Renal pelvis (tissue), 12 donors: ENCODE measurements at places on chromosomes 13 and 19. TPM values are rescaled to one million over a fixed set of nuclear protein-coding genes. Genes with fewer than 3 reads are reported as not detected.

OSCAR gene
- polyA plus RNA-seq = 0.40 TPM

KCNN4 gene
- polyA plus RNA-seq = 1.7 TPM

DNA sequence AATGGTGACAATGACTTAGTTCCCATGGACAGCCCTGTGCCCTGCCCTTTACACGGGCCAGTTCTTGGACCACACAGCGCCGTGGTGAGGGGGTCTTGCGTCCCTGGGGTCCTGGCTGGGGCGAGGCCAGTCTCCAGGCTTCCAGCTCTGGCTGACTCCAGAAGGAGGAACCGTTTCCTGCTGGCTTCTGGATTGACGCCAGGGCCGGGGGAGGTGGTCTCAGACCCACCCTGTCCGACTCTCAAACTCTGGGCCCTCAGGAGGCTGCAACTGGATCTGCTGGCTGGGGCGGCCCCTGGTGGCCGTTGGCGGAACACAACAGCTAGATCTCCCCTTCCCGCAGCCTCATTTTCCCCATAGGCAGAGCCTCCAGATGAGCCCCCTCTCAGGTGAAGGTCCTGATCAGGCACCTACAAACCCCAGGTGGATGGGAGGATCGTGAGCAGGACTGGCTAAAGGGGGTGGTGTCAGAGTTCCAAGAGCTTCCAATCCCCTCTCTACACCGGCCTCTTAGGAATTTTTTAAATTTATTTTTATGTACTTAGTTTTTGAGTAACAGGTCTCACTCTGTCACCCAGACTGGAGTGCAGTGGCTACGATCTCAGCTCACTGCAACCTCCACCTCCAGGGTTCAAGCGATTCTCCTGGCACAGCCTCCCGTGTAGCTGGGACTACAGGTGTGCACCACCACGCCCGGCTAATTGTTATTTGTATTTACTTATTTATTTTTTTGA is 8.0 kb downstream of the CCDC194 start:
- DNase-seq = peak; percentile 71

DNA sequence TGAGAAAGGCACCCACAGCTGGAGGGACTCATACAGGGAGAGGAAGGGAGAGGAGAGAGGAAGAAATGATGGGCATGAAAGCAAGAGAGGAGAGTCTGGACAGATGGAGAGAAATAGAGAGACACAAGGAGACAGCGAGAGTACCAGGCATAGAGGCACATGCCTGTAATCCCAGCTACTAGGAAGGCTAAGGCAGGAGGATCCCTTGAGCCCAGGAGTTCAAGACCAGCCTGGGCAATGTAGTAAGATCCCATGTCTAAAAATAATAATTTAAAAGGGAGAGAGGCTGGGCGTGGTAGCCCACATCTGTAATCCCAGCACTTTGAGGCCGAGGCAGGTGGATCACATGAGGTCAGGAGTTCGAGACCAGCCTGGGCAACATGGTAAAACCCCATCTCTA is 9.3 kb downstream of the UNC13A start:
- no peak for DNase-seq

DNA sequence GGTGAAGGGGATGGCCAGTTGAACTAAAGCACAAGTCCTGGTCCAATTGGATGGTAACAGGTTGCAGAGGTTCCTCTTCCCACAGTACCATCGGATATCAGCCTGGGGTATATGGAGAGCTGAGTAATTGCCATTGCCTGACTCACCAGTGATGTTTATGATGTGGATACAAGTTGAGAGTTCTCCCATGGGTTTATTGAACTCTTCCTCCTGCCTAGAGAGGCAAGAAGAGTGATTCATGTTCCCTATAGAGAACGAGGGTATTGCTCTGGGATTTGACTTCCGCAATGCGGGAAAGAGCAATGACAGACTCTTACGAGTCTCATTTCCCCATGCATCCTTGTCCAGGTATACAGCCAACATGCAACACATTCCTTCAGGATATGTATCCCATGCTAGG is 111.3 kb upstream of the PCDH9 start:
- DNase-seq = no peak

DNA sequence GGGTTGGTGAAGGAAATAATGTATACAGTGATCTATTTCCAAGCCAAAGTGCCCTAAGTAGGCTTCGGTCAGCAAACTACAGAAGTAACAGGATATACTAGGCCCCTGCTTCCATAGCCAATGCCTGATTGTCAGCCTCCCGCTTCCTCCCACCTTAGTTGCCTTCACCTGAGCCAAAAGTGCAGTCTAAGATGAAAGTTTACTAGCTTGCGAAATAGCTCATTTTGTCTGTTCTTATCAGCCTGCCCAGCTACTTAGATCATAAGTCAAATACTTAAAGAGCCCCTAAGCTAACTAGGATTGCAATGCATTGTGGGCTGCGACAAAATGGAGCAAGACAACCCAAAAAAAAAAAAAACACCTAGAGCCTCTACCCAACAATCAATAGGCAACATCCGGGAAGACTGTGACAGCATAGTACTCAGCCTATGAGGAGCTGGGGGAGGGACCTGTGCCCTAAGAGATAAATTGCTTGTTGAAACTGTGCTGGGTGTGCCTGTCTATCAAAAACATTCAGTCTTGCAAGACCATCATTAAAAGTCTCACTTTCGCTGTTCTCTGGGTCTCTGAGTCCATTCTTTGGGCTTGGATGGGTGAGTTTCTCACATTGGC is 454.7 kb upstream of the TSHZ3 start:
- no peak for DNase-seq

- DNase-seq = no peak
These were observed 20.5 kb downstream of the ZNF114 start for GRCh38 chr19:48290401-48290770.
